T-helper 2 cell (primary cell): ENCODE measurements at places on chromosomes 5 and 9.

DNA sequence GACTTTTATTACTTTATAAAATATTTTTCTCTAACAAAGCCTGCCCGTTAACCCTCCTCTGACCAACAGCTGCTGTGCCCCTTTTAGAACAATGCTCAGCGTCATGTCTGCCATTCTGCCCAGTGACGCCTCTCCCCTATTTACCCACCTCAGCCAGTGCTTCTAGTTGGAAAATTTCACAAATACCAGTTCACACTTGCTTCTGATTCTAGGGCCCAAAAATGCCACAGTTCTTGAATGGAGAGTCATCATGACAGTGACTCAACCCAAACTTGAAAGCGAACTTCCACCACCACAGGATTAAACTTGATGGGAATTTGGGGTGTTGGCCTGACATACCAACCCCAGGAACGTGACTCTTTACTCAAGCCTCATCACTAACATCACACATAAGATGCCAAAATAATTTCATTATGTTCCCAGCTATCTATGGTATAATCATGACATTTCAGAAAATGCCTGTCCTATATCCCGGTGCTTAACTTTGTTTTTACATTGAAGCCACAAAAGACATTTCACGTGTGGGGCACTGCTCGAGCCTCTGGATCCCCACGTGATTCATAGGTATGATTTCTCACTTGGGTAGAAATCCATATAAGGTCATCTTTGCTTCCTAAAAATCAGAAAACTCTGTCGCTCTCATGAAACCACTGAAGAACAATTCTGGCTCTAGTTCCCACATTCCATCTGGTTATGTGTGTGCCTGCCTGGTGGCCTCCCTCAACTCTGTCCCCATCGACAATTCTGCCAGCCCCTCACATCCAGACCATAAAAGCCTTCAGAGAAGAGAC, 220.9 kb downstream of the ACTL7B start:
- DNase-seq: no peak

GRCh38 chr9:107755246-107755645, 265.7 kb upstream of the KLF4 start:
- DNase-seq: no peak

- no peak for DNase-seq
These were observed 139.6 kb upstream of the RASA1 start for GRCh38 chr5:87127956-87128687.

DNA sequence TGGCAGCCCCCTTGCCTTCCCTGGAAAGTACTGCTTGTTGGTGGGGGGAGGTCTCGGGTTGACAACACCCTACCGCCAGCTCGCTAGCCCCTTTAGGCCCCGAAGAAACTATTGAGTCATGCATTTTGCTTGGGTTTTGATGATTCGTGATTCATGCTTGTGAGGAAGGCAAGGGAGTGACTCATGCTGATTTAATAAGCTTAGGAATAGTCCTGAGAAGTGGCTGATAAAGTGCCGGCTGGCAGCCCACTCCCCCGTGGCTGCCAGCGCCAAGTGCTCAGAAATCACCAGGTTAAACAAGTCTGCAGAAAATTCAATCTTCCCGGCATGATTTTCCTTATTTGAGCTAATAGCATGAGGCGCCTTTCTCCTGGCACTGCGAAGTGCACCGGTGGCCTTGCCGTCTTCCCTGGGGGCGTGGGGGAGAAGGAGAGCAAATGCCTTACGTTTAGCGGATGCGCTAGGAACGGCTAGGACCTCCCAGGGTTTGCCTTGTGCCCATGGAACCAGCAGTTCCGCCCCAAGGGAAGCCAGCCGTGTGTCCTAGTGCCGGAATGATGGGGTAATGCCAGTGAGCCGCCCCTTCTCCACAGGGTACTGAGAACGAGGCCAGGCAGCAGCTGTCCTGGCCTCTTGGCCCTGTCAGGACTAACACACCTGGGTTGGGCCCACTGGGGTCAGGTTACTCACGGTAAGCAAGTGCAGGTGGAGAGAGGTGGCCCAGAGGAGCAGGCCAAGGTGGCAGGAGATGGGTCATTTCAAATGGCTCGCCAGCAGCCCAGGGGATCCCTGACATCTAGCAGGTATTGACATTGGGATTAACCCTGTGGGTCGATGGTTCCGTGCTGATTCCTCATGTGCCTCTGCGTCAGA, 151.9 kb downstream of the MACROH2A1 start:
- DNase-seq: no peak

- DNase-seq: no peak
These were observed 87.7 kb upstream of the CKMT2 start for GRCh38 chr5:81145329-81145935.

GRCh38 chr9:17222932-17223331, 88.1 kb downstream of the CNTLN start:
- DNase-seq: no peak

- DNase-seq: no peak
These were observed 313.0 kb upstream of the NREP start for GRCh38 chr5:112070022-112070421.

- DNase-seq: no peak
These were observed 41.3 kb downstream of the TBCA start for GRCh38 chr5:77734885-77735284.

GRCh38 chr5:60700416-60700757, 421 bp upstream of the DEPDC1B start:
- DNase-seq: no peak

GRCh38 chr9:71766663-71767062, 1.6 kb downstream of the CEMIP2 start:
- no peak for DNase-seq

- DNase-seq: no peak
These were observed 316.5 kb downstream of the ASTN2 start for GRCh38 chr9:117098331-117098730.

DNA sequence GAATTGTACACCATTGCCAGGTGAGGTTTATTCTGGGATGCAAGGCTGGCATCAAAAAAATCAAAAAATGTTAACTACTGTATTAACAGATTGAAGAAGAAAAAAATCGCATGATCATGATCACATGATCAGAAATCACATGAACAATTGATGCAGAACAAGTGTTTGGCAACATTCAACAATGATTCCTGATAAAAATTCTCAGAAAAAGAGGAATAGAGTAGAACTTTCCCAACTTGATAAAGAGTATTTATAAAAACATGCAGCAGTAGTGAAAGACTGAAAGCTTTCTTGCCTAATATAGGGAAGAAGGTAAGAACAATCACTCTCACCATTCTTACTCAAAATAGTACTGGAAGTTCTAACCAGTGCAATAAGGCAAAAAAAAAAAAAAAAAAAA, 16.4 kb downstream of the SLCO4C1 start:
- DNase-seq: no peak

GRCh38 chr9:96089452-96090085, 212.4 kb downstream of the HSD17B3 start:
- DNase-seq: no peak

GRCh38 chr5:6820851-6821479, 107.7 kb downstream of the TENT4A start:
- DNase-seq: peak; percentile 67

GRCh38 chr9:91160599-91161464, 200.9 kb downstream of the AUH start:
- DNase-seq: no peak

GRCh38 chr5:34977934-34978613, 48.7 kb downstream of the DNAJC21 start:
- DNase-seq: no peak

GRCh38 chr5:178769617-178770260, 39.3 kb upstream of the ZNF354A start:
- no peak for DNase-seq

GRCh38 chr5:65811885-65812284, 89.9 kb downstream of the NLN start:
- DNase-seq: no peak

- DNase-seq: no peak
These were observed 554.9 kb downstream of the PRELID2 start for GRCh38 chr5:145280214-145280613.

DNA sequence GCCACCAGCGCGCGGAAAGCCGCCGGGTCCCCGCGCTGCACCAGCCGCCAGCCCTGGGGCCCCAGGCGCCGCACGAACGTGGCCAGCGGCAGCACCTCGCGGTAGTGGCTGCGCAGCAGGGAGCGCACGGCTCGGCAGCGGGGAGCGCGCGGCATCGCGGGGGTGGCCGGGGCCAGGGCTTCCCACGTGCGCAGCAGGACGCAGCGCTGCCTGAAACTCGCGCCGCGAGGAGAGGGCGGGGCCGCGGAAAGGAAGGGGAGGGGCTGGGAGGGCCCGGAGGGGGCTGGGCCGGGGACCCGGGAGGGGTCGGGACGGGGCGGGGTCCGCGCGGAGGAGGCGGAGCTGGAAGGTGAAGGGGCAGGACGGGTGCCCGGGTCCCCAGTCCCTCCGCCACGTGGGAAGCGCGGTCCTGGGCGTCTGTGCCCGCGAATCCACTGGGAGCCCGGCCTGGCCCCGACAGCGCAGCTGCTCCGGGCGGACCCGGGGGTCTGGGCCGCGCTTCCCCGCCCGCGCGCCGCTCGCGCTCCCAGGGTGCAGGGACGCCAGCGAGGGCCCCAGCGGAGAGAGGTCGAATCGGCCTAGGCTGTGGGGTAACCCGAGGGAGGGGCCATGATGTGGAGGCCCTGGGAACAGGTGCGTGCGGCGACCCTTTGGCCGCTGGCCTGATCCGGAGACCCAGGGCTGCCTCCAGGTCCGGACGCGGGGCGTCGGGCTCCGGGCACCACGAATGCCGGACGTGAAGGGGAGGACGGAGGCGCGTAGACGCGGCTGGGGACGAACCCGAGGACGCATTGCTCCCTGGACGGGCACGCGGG, at the start of gene TERT:
Gene TERT (minus strand): TSS at position 234 of the 815 bp plus-strand sequence. CDS start 79 bp downstream, at position 155.
- peak; percentile 68 for DNase-seq

DNA sequence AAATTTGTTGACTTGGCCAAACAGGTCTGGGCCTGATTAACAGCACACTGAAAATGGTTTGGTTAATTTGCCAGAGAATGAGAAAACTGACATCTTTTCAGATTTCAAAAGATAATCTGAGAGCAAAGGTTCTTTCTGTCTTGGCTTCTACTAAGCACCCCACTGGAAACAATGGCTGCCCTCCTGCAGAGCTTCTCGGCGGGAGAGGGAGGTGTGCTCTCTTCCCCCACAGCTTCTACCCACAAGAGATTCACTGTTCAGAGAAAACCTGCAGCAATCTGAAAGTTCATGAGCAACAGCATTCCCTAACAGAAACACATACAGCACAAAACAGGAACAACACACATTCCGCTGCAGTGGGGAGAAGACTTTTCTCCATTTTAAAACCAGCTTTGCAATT, 3.0 kb downstream of the DNAH5 start:
- no peak for DNase-seq

DNA sequence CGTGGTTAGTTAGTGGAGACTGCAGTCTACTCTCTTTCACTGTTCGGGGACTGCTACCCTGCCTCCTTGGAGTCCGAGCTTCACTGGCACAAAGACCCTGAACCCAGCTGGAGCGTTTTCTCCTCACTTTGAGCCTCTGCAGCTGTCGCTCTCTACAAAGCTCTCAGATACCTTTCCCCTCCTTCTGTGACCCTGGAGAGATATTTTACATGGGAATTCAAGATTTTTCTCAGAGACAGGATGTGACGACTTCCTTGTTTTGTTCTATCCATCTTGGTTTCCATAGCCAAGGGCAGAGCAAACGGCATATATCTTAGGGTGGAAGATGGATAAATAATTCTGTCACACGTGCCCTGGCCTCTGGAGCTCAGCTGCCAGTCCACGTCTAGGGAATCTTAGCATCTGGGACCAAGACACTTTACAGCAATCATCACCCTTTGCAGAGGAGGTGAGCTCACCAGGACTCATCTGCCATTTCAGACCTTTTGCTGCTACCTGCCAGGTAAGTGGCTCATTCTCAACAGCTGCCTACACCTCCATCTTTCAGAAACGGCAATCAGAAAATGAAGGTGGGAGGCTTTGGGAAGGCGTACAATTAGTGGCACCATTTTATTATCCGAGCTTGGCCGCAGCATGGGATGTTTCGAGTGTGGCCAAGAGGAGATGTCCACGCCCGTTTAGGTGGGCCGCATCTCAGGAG, at the start of gene BTNL9:
Gene BTNL9 (plus strand): TSS at position 336 of the 700 bp plus-strand sequence. CDS start 5,224 bp downstream, outside the sequence.
- no peak for DNase-seq

GRCh38 chr5:81768935-81769452, 18.1 kb upstream of the SSBP2 start:
- DNase-seq: no peak

DNA sequence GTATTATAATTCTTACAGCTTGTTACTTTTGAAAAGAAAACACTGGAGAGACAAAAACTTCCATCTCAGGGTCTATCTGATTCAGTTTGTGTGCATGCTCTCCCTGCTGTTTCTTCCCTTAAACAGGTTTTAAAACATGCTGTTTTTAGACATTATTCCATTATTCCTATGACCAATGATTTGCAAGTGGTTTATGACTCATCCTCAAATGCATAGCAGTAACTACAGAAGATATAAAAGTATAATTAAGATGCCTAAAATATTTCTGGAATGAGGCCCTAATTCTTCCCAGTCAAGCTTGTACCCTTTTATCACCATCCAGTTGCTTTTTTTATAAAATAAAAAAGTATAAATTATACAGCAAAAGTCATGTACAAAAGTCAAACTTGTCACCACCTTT, 3.7 kb downstream of the DTWD2 start:
- DNase-seq: no peak

DNA sequence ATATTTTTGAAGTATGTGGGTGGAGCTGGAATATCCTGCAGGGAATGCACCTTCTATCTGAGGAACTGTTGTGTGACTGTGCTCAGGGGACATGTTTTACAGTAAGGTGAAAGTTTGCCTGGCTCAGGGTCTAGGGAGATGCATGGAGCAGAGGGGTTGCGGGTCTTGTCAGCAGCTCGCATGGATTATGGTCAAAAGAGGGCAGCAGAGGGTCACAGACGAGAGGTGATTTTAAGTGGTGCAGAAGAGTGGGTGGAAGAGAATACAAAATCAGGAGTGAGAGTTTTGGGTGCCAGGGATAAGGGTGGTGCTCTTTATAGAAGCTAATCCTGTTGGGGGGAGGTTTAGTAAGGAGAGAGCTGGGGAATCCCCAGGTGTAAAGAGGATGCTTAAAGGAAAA, 53.5 kb upstream of the GRIN3A start:
- DNase-seq: no peak

- no peak for DNase-seq
These were observed 26.7 kb downstream of the F2R start for GRCh38 chr5:76742583-76742982.

DNA sequence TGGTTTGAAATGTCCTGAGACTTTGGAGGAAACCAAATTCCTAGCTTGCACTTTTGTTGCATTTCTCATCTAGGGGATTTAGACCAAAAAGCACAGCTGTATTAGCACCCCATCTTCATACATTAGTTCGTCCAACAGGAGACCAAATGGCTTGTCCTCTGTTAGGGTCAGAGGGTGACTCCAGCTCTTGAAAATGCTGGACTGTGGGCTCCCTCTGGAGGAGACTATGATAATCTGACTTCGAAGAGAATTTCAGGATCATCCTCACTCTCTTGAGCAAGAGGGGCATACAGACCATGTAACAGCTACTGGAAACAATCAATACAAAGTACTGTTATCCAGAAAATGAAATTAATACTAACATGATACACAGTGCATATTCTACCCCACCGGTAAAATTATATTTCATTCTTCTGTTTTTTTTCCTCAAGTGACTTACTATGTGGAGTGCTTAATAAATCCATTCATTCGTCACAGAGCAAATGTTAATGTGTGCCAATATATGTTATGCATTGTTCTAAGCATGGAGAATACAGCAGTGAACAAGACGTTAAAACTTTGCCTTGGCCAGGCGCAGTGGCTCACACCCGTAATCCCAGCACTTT, 63.7 kb upstream of the PPP2CA start:
- DNase-seq: no peak
